ENCODE measurements at places on chromosomes 5 and 9.

DNA sequence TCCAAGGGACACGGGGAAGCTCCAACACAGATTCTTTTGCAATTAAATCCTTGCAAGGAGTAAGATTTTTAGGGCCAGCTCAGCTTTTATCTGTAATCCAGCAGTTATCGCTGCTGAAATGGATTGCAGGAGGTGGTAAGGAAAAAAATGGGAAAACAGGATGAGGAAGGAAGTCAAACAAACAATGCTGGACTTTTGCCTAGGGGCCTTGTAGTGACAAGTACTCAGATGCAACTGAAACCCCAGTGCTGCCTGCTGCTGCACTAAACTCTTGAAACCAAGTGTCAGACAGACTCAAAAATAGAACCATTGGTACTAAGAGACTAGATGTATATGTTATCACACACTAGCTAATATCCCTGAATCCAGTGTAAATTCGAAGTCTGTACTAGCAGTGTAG lies 309.2 kb downstream of the CTNND2 start:
- DNase-seq, result no peak

GRCh38 chr5:56983593-56984361 lies 31.9 kb upstream of the MIER3 start:
- DNase-seq, result no peak

DNA sequence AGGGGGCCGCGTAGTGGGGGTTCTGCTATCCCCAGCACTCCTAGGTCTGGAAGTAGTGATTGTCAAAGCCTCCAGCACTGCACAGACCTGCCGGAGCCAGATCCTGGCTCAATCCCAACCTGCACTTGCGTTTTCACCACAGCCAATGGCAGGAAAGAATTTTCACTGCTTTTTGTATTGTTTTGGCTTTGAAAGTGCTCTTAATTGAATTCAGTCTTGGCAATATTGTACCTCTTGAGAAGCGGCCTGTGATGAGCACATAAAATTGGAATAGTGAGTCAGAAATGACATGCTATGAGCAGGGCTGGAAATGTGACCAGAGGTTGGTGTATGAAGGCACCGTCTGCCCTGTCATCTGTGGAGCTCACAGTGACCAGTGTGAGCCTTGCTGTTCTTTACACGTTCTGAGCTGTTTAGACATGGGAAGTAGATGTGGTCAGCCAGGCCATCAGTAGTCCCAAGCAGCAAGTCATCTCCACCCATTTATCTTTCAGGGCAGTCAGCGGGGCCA lies 41.5 kb downstream of the SECISBP2 start:
- DNase-seq, result no peak

DNA sequence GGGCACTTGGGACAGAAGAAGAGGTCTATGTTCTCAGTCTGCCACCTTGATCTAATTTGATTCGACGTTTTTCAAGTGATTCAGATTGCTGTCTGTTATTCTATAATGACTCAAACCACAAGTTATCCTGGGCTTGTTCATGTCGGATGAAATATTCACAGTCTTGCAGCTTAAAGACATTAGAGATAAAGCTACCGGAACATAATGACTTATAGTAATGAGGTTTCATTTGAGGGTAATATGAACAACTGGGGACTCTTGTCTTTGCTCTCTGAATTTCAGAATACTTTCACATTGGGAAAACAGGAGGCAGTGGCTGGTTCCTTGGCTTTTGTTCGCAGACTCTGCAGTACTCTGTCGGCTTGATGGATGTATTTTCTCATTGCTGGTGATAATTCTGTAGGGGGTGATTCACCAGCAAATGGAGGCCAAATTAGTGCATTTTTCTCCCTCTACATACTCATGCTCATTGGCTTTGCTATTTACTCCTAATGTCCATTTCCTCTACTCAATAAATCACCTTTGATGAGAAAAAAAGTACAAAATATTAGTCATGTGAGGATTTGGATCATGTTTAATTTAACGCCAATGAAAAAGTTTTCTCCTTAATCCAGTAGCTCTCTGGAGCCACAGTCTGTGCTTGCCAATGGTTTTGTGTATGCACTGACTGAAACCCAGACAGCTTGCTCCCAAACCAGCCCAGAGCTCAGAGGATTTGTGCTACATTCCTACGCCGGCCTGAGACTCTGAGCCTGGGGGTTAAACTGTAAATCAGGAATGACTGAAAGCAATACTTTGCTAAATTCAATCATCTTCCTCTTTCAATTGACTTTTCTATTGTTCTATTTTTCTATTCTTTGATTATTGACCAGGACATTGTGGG lies 154.7 kb upstream of the ANKH start:
- no peak for DNase-seq

GRCh38 chr9:135550344-135550918 lies 4.5 kb downstream of the OBP2A start:
- DNase-seq, result no peak

DNA sequence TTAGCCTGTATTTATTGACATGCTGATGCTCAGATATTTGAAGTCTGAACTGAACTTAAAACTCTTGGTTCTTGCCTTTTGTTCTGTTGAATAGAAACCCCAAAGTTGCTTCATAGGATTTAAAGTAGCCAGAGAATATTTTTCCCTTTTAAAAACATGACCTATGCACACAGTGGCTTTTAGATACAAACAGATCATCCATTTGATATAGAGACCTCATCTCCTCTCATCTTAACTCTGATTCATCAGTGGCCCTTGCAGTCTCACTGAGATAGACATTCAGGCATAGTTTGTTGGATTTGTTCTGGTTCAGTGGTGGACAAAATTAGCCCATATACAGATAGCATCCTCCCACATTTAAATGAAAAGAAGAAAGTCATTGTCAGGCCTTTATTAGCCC lies 43.5 kb upstream of the PJA2 start:
- DNase-seq, result no peak

DNA sequence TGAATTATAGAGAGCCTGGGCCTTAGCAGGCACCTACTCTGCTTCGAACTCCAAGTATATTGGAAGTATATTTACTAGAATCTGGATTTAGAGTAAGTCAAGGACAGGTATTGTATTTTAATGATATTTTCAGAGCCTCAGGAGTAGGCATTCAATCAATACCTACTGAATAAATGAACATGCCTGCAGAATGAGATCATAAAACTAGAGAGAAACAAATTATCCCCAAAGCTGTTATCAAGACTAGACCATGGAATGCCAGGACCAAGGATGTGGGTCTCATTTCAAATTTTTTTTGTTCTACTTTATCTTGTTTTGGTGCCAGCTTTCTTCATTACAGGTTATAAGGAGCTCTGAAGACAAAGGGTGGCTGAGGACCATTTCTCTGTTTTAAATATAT lies 66.0 kb downstream of the GDNF start:
- DNase-seq, result no peak

DNA sequence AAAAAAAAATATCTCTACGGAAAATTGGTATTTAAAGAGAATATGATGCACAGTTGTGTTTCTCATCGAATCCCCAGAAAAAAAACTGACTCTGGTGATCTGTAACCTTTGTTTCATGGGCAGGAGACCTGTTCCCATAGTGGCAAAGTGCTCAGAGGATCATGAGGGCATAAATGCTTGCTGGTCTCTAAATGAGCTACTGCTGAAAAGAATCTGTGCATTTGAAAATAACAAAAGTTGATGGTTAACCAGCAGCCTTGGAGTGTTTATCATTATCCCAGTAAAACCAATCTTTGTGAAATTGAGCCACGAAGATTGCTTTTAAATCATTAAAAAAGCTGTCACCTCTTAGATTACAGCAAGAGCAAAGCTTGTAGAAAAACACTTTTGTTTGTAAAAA lies 775.4 kb downstream of the MTRR start:
- no peak for DNase-seq

- no peak for DNase-seq
These were observed 130.3 kb upstream of the CNTLN start for GRCh38 chr9:17004500-17004899.

DNA sequence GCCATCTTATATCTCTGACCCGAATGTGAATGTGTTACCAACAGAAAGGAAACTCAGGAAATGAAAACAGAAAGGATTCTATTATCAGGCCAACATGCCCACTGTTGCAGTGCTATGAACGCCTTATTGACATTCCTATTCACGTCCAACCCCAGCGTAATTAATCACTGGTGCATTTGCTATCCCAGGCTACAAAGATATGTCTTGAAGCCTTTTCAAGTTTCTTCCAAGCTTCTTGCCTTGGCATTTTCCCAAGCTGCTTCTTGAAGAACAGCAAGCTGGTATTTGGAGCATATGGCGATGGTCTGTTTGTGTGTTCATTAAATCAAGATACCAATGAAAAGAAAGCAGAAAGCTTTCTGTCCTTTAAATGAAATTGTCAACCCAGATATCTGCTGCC lies 579.2 kb upstream of the ZNF462 start:
- DNase-seq, result no peak

GRCh38 chr5:126920291-126920690 lies 110.1 kb downstream of the MARCHF3 start:
- no peak for DNase-seq

- no peak for DNase-seq
These were observed 103.1 kb upstream of the SLC44A1 start for GRCh38 chr9:105141146-105141975.

DNA sequence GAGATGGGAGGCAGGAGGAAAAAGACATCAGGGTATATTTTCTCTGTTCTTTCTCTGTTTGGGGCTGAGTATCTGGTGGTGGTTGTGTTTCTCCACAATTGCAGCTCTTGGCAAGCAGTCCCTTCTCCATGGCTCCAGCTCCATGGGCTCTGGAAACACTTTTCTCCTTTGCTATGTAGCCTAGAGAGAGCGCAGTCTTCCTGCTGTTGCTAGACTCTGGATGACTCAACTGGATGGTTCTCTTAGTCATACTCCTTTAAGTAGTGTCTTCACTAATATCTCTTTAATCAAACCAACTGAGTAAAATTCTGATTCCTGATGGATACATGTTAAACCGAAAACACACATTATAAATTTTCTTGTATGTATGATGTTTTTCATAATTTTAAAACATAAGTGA lies 3.3 kb upstream of the PLGRKT start:
- no peak for DNase-seq

DNA sequence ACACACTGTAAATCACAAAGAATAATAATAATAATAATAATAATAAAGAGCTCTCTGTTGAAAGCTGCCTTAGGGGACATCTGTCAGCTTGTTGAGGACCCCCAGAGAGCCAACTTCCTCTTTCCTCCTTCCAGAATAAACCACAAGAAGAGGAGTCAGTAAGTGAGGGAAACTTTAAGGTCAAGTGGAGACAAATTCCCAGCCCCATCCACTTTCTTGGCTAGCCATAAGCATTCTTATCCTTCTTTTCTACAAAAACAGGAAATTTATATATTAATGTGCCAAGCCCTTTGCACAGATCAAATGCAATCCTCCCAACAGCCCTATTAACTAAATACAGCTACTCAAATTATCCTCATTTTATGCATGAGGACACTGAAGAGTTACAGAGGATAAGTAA lies 9.4 kb upstream of the C5orf58 start:
- DNase-seq, result no peak

GRCh38 chr9:99222416-99223270 lies 561 bp downstream of the SEC61B start:
- no peak for DNase-seq

DNA sequence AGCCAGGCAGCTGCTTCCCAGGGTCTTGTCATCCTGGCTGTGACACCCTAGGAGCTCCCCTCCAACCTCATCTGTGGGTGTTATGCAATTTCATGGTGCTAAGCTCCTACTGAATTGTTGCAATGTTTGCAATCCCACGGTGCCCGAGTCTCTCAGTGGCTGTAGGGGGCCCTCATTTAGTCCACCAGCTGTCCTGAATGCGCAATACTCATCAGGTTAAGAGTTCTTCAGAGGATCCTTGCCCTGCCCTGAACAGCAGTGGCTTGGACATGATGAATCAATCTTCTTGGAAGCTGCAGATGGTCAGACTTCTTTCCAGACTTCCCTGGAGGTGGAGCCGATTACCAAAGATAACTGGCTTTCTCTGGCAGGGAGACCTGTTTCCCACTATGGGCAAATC lies 584.1 kb downstream of the CCDC171 start:
- no peak for DNase-seq

GRCh38 chr5:155087036-155087435 lies 73.5 kb downstream of the KIF4B start:
- no peak for DNase-seq

- no peak for DNase-seq
These were observed 106.2 kb upstream of the TLR4 start for GRCh38 chr9:117597977-117598376.

DNA sequence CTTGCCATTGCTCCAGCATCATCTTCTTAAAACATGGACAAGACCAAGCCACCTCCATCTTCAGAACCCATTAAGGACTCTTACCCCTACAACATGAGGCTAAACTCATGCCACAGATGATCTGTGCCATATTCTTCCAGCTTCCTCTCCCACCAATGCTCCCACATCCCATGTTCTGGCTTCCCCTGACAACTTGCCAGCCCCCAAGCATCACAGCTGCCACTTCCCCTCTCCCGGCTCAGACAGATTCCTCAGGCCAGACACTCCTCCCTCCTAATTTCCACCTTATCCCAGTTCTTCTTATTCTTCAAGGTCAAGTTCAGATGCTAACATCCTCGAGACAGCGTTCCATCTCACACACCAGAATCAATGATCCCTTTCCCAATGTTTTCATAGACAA lies 57.8 kb downstream of the ANKH start:
- no peak for DNase-seq

DNA sequence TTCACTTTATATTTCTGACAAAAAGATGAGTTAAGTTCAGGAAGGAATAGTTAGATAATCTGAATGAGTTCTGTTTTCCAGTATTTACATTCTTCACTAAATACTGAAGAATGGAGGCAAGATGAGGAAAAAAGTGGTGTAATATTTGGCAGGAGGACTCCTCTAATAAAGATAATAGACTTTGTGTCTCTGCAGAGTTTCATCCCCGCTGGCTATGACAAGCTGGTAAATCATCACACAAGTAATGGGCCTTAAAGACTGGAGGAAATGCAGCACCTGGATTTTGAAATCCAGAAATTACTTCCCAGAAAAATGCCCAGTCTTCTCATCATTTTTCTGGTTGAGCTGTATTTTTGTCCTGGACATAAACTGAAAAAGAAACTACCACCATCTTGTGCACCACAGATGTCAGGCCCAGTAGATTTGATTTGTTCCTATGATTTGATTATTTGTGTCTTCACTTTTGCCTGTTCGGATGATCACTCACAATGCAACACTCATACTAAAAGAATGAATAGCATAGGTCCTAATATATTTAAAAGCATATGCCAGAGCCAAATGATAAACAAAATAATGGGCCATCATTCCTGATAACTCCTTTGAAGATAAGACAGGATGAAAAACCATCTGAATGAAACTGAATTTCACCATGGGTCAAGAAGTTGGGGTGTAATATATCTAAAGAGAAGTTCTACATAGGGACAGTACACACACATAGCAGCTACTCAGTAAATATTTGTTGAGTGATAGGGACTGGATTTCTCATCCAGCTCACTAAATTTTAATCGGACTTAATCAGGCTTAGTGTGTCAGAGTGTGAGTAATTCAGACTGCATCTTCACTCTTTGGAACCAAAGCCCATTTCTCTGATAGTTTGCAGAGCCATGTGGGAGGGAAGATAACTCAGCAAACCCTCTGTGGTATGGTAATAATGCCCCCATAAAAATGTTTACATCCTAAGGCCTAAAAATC lies 200.5 kb downstream of the HINT1 start:
- DNase-seq, result no peak

- no peak for DNase-seq
These were observed 31.4 kb downstream of the ACTBL2 start for GRCh38 chr5:57450991-57451876.
